Tibial nerve (tissue), 4 donors: ENCODE measurements at places on chromosomes 2 and 18.

DNA sequence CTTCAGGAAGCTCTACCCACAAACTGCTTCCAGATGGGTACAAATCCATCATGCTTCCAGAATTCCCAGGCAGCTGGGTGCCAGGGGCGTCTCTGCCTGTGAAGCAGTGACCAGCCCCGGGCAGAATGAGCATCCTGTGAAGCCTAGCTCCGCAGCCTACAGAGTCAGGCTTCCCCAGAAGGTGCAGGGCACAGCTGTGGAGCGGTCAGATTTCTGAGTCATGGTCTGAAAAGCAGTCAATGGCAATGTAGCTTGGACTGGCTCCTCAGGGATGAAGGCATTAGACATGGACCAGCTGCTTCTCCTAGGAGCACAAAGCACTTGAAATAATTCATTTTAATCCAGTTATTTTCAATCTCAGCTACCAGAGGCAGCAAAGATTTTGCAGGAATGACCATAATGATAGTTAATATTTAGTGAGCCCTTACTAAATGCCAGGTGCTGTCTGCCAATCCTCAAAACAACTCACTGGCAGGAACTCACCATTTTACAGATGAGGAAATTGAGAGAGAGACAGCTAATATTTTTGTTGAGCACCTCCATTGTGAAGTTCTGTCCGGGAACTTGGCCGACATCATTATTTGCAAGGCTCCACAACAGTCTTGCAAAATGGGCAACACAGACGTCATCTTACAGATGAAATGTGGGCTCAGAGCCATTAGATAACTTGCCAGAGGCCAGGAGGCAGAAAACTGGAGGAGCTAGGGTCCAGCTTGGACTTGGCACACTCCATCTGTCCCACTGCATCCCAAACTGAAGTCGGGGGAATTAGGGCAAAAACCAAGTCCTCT is 31.7 kb downstream of the ACMSD start:
- no peak for DNase-seq
- H3K36me3 ChIP-seq = no peaks in the 10 kb centered on the region
- H3K4me1 ChIP-seq = no peaks in the 10 kb centered on the region
- no peaks in the 10 kb centered on the region for H3K27me3 ChIP-seq

DNA sequence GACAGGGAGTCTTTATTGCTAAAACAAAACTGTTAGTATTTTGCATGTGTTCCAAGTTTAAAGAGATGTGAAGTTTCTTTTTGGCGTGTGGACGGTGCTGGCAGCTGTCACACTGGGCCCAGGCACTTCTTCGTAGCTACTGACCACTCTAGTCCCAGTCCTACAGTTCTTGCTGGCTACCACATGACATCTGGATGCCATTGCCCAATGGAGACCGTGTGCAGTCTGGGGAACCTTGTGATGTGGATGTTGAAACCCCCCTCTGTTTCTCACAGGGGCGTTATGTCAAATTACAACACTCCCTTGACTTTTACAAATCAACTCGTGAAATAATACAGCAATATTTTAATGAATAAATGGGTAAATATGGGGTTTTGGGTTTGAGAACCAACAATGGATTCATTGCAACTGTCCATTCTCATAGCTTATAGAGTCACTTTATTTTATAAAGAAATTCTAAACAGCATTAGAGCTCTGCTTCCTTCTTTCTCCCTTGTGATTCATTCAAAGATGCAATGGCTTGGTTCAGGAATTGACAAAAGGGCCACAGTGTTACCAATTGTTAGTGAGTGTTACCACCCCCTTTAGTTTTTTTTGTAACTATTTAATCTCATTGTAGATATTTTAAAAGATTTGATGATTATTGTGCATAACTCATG is 1.2 kb downstream of the GPD2 start:
- H3K27ac ChIP-seq = peak overlapping the region; percentile 97
- H3K27me3 ChIP-seq = no peaks in the 10 kb centered on the region
- DNase-seq = peak; percentile 65
- peaks cover 15% of the 10 kb centered on the region for H3K4me1 ChIP-seq

- H3K4me1 ChIP-seq = peaks cover 3% of the 10 kb centered on the region
- H3K27me3 ChIP-seq = no peaks in the 10 kb centered on the region
- no peaks in the 10 kb centered on the region for H3K36me3 ChIP-seq
- no peak overlapping the region for H3K4me3 ChIP-seq
These were observed 18.8 kb upstream of the TMX3 start for GRCh38 chr18:68733707-68734106.

- H3K27me3 ChIP-seq = no peaks in the 10 kb centered on the region
- DNase-seq = no peak
- H3K36me3 ChIP-seq = no peaks in the 10 kb centered on the region
- H3K4me1 ChIP-seq = no peaks in the 10 kb centered on the region
- H3K4me3 ChIP-seq = no peak overlapping the region
- no peak overlapping the region for H3K27ac ChIP-seq
These were observed 365.8 kb upstream of the RND3 start for GRCh38 chr2:150853263-150853662.

DNA sequence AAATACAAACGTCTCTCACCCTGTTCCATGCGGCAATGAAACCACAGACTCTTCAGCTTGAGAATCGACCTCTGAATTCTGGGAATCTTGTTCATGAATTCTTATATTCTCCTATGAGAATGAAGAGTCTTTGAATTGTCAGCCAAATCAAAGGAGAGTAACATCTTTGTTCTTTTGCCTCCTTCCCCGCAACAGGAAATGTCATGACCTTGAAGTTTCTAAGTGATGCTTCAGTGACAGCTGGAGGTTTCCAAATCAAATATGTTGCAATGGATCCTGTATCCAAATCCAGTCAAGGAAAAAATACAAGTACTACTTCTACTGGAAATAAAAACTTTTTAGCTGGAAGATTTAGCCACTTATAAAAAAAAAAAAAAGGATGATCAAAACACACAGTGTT is 21.8 kb downstream of the TNFAIP6 start:
- H3K27me3 ChIP-seq = no peaks in the 10 kb centered on the region
- no peaks in the 10 kb centered on the region for H3K4me1 ChIP-seq
- H3K4me3 ChIP-seq = no peak overlapping the region
- H3K27ac ChIP-seq = no peak overlapping the region
- DNase-seq = no peak
- H3K36me3 ChIP-seq = peaks cover 11% of the 10 kb centered on the region

GRCh38 chr2:15182275-15182674 is 378.9 kb downstream of the NBAS start:
- no peak for DNase-seq
- no peaks in the 10 kb centered on the region for H3K36me3 ChIP-seq
- no peaks in the 10 kb centered on the region for H3K4me1 ChIP-seq
- H3K4me3 ChIP-seq = no peak overlapping the region

GRCh38 chr2:237885111-237885930 is 25.9 kb downstream of the RAMP1 start:
- no peak overlapping the region for H3K4me3 ChIP-seq
- peaks cover 17% of the 10 kb centered on the region for H3K4me1 ChIP-seq
- peak overlapping the region; percentile 84 for H3K27ac ChIP-seq
- H3K27me3 ChIP-seq = no peaks in the 10 kb centered on the region
- no peak for DNase-seq
- H3K36me3 ChIP-seq = no peaks in the 10 kb centered on the region

DNA sequence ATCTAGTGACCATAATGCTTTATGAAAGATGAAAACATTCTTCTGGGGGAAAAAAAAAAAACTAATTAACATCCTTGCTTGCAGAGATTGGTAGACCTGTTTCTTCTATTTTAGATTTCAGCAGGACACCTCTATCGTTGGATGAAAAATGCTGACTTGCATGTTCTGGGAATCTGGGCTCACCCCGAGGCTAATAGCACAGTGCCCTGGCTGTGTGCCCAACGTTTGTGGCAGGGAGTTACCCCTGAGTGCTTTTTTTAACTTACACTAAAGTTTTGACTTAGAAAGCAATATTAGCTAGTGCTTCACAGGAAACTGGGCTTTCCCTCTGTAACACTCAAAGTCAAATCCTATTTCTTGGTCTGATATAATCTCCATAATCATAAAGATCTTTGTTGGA is 233.2 kb downstream of the SLC8A1 start:
- H3K36me3 ChIP-seq = no peaks in the 10 kb centered on the region
- no peak overlapping the region for H3K4me3 ChIP-seq
- no peak for DNase-seq

- H3K27me3 ChIP-seq = no peaks in the 10 kb centered on the region
- no peaks in the 10 kb centered on the region for H3K36me3 ChIP-seq
- H3K4me3 ChIP-seq = no peak overlapping the region
- no peak for DNase-seq
These were observed 120.1 kb upstream of the PXDN start for GRCh38 chr2:1864301-1864980.

- H3K27ac ChIP-seq = no peak overlapping the region
- no peaks in the 10 kb centered on the region for H3K36me3 ChIP-seq
- H3K27me3 ChIP-seq = no peaks in the 10 kb centered on the region
- no peak for DNase-seq
- H3K4me3 ChIP-seq = no peak overlapping the region
These were observed 300.3 kb upstream of the MGAT5 start for GRCh38 chr2:133953524-133953923.

GRCh38 chr18:75727456-75727855 is 300.0 kb upstream of the SMIM21 start:
- no peak overlapping the region for H3K27ac ChIP-seq
- no peaks in the 10 kb centered on the region for H3K36me3 ChIP-seq
- H3K27me3 ChIP-seq = no peaks in the 10 kb centered on the region
- DNase-seq = peak; percentile 44

DNA sequence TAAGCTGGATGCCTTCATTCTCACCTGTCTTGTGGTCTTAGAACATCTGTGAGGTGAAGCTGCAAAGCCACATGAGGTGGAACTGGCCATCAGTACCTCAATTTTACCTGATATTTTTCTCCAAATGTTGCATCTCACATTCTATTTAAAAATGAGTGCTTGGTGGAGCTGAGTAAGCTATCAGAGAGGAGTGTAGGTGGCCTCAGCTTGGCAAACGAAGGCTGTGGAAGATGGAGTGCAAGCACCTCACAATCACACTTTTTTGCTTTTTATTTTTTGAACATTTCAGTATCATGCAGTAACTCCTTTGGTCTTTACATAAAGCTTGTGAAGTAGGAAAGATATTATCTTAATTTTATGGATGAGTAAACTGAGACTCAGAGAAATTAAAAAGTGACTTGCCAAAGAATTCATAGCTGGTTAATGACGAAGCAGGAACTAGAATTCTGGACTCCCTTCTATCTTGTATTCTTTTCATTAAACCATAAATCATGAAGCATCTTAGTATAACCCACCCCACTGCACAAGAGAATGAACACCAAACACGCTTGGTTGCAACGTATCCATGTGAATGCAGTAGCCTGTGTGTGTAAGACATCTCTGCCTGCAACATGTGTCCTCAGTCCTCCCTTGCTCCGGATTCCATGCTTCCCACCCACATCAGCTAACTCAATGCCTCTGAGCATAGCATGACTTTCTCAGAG is 27.2 kb downstream of the C2orf49 start:
- no peak for DNase-seq
- H3K4me1 ChIP-seq = no peaks in the 10 kb centered on the region
- peaks cover 2% of the 10 kb centered on the region for H3K36me3 ChIP-seq

- no peaks in the 10 kb centered on the region for H3K27me3 ChIP-seq
- no peak overlapping the region for H3K27ac ChIP-seq
- no peaks in the 10 kb centered on the region for H3K36me3 ChIP-seq
These were observed 88.8 kb upstream of the RAB27B start for GRCh38 chr18:54739476-54739875.

GRCh38 chr2:47499621-47500309 is 96.8 kb downstream of the MSH2 start:
- no peak overlapping the region for H3K27ac ChIP-seq
- H3K27me3 ChIP-seq = no peaks in the 10 kb centered on the region
- DNase-seq = no peak
- no peaks in the 10 kb centered on the region for H3K36me3 ChIP-seq

DNA sequence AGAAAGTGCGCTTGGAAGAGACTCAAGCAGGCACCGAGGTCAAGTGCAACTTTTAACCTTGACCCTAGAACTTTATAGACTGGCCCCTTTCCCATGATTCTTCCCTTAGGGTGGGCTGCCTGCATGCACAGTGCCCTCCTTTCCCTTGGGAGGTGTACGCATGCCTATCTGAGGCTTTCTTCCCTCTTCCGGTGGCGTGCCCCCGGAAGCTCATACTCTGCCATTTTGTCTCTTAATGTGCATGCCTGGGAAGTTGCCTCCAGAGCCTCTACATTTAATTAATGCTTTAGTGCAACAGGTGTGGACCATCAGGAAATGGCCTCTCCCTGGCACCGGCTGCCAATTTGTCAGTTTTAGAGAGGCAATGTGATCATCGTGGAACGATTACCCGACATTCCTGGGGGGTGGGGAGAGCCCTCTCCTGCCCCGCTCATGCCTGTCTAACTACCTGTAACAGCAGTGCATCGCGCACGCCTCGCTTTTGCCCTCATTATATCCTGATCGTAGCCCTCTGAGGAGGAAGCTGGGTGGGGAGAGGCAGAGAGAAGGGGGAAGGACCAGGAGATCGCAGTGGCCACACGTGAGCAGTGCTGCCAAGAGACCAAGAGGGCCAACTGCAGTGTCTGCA is 194.8 kb downstream of the TFCP2L1 start:
- H3K4me3 ChIP-seq = no peak overlapping the region
- H3K27ac ChIP-seq = no peak overlapping the region
- H3K36me3 ChIP-seq = no peaks in the 10 kb centered on the region
- H3K27me3 ChIP-seq = no peaks in the 10 kb centered on the region

DNA sequence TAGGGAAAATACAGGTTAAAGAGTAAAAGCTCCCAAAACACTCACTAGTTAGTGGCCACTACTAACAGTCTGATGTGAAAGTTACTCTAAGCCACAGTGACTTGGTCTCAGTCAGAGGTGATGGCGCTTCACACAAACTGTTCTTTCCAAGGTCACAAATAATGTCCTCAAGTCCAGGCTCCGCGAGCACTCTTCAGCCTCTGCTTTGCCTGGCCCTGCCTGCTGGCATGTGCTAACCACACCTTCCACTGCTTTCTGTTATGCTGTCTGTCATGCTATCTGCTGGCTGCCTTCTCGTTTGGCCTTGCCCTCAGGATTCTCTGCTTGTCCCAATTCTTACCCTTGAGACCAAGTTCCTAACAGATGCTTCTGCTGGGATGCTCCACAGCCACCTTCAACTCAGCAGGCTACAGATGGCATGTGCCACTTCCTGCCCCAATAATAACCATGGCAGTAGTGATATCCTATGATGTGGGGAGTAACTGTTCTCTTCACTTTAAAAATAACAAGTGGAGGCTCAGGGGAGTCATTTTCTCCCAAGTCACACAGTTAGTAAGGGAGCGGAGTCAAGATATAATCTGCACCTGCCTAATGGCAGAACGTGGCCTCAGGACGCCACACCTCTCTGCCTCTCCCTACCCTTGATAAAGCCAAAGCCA is 75.7 kb downstream of the ZAP70 start:
- no peak for DNase-seq
- H3K4me1 ChIP-seq = no peaks in the 10 kb centered on the region
- no peaks in the 10 kb centered on the region for H3K36me3 ChIP-seq
- no peaks in the 10 kb centered on the region for H3K27me3 ChIP-seq

- no peak overlapping the region for H3K27ac ChIP-seq
- no peaks in the 10 kb centered on the region for H3K36me3 ChIP-seq
- H3K4me1 ChIP-seq = no peaks in the 10 kb centered on the region
- no peak for DNase-seq
These were observed 125.8 kb upstream of the HNMT start for GRCh38 chr2:137838255-137839092.
